ENCODE measurements at places on chromosomes 1 and 21.

DNA sequence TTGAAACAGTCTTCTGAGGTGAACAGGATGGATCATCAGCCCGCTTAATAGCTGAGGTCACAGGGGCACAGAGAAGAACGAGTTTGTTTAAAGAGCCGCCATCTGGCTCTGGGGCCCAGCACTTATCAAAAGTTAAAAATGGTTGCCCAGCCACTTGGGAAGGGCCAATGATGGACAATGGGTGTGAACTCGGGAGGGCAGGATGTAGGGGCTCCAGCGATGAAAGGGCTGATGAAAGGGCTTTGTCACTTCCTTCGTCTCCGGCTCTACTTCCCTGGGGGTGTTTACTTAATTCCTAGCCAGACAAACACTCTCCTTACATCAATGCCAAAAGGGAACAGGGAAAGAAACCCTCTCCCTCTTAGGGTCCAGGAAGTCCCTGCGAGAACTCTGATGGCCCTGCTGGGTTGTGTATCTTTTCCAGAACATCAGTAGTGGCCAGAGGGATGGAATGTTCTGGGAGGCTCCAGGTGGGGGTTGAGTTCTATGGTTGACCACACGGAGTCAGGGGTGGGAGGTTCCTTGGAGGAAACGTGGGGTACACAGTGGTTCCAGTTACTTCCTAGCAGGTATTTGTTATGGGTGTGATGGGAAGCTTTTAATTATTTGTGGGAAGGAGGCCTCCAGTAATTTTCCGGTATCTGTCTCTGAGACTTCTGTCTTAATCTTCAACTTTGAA is 9.0 kb upstream of the ABCG1 start:
- peak; percentile 35 for DNase-seq

DNA sequence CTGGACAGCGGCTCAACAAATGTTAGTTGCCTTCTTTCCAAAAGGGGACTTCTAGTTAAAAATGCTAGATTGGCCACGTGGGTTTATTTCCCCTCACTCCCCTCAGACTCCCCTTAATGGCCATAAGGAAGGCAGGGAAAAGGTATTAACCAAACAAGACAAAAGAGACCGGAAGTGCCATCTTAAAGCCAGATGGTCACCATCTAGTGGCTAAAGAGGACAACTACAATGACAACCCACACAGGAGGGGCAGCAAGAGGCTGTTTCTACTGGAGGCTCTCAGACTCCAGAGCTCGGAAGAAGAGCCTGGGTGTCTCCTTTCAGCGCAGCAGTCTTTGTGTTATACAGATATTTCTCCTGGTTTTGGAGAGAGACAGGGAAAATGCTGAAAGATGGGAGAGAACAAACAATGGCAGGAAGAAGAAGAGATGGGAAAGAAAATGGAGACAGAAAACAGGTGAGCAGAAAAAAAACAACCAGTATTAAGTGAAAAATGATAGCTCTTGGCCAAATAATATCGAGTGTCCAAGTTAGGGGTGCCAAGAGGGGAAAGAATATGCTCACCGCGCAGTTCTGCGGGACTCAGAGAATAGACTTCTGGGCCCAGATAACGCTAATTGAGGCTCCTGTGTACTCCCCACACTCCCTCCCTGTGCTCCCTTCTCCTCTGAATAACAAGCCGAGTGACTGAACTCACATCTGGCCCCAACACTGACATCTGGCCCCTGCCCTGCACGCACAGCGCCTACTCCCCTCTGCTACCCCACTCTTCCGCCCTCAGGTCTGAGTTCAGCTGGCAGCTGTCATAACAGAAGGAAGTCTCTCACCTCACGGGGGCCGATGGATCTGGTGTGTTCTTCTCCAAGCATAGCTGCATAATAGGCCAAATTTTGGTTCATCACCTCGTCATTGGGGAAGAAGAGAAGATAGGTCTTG is 9.6 kb downstream of the P3H1 start:
- no peak for DNase-seq

GRCh38 chr1:81505831-81506230 is 294.9 kb upstream of the ADGRL2 start:
- DNase-seq: no peak

GRCh38 chr1:188023206-188023605 is 1194.5 kb downstream of the PLA2G4A start:
- no peak for DNase-seq

DNA sequence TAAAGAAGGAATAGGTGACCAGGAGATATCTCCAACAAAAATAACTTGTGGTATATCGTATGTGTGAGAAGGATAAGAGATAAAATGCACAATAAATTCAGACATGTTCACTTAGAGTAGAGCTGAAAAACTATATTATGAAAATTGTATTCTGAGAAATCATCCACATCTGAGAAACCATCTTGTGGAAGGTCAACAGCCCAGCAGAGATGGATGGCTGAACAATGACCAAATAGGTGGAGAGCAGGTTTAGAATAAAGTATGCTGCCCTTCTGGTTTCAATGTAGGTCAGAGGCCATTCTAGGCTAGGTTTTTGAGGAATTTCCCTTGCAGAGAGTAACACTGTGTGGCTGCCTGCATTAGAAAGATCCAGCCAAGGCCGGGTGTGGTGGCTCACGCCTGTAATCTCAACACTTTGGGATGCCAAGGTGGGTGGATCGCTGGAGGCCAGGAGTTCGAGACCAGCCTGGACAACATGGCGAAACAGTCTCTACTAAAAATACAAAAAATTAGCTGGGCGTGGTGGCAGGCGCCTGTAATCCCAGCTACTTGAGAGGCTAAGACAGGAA is 8.8 kb upstream of the UAP1 start:
- no peak for DNase-seq

- DNase-seq: no peak
Observed at GRCh38 chr21:31732597-31733550, 956 bp upstream of the SCAF4 start.

DNA sequence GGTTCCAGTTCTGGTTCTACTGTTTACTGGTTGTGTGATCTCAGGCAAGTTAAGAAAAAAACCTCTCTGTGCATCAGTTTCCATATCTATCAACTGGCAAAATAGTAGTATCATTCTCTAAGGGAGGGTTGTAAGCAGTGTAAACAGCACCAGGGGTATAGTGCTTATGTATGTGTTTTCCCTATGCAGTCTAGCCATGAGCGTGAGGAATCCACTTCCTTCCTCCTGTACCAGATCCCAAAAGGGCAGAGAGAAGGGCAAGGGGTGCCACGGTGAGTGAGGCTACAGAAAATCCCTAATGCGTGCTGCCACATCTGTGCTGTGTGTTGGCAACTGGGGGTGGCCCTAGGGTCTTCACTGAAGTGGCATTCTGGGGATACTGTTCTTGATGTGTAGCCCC is 18.4 kb upstream of the RNF19B start:
- no peak for DNase-seq

DNA sequence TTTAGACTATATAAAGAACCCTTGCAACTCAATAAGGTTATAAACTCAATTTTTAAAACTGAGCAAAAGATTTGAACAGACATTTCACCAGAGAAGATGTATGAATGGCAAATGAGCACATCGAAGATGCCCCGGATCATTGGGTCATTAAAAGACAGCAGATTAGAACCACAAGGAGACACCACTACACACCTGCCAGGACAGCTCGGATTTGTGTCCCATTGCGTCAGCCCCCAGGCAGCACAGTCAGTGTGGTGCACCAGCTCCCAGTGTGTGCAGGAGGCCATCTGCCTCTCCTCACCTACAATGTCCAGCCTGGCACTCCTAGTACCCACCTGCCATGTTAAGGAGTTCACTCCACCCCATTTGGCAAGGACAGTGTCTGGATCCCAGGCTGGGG is 61.1 kb upstream of the LRP8 start:
- DNase-seq: no peak

DNA sequence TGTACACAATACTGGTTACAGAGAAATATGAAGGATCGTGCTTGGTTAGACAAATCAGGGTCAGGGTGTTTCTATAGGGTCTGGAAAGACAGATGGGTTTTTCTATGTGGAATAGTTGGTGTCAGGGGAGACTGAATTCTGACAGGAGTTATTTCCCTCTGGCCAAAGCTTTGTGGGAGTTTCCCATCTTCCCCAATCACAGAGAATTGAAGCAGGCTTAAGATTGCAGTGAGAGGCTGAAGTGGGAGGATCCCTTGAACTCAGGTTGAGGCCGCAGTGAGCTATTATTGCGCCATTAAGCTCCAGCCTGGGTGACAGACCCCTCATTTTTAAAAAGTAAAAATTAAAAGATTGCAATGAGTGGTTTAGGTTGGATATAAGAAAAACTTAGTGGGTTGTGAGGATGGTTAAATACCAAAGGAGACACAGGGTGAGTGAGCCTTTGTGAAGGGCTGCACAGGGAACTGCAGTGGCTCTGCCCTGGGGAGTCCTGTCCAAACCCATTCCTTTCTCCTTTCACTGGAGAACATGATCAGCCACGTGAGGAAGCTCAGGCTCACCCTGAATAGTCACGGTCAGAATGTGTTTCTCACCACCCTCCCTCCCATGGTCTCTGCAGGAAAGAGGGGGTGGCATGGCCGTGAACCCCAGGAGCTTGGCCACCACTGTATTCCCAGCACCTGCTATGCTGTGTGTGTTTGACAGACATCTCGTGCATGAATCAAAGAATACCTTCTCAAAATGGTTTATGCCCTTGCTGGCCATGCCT is 101.2 kb downstream of the INTS7 start:
- DNase-seq: no peak

DNA sequence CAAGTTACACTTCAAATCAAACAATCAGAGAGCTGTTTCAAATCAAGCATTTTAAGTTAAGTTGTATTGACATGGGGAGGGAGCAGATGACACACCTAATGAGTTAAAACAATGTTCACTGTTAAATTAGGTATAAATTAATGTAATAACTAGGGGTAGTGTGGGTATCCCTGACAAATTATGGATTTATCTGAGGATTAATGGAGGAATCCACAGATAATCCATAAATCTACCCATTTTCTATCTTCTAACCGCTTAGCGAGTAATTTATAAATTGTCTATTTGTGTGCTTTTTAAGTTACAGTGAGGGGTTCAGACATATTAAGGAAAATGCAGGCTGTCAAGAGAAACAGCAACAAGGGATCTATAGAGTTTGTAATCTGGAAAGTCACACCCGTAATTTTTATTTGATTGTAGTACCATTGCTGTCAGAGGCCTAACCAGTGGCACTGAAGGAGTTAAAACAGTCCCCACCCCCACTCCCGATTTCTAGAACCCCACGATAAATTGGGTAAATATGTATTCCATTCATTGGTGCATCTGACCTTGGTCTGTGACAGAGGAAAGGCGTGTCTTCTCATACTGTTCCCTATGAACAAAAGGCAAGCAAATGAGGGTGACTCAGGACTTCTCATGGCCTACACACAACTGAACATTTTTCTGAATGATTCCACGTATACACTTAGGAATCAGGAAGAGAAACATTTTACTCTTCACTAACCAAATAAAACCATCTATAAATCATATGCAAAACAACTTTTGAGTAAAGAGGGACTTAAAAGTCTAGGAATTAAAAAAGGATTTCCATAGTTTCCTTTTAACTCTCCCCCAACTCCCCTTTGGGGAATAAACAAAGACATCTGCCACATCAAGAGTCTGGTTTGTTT is 7.4 kb downstream of the IRF2BP2 start:
- peak; percentile 75 for DNase-seq

DNA sequence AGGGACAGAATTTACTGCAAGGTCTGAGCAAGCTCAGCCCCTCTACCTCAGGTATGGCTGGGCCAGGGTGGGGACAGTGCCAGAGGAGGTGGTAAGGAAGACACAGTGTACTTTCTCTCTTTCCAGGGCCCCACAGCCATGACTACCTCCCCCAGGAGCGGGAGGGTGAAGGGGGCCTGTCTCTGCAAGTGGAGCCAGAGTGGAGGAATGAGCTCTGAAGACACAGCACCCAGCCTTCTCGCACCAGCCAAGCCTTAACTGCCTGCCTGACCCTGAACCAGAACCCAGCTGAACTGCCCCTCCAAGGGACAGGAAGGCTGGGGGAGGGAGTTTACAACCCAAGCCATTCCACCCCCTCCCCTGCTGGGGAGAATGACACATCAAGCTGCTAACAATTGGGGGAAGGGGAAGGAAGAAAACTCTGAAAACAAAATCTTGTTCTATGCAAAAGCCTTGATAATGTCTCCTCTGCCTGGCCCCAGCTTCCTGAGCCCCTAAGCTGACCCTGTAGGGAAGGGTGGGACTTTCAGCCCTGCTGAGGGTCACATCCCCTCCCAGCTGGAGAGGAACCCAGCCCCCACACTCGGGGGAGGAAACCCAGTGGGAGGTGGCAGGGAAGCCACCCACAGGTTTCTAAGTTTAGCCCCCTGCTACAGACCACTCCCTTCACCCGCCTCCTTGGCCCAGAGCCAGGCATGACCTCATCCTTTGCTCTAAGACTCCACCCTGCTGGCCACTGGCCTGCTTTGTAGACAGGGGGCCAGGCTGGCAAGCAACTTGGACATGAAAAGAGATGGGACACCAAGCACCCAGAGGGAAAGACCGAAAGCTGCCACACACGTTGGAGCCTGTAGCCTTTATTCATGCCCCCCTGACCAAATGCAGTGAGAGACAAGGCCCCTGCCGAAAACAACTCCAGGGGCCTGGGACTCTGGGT is 6.4 kb downstream of the RHOC start:
- DNase-seq: peak; percentile 96

GRCh38 chr1:211328084-211328694 is 1.6 kb downstream of the TRAF5 start:
- DNase-seq: no peak

DNA sequence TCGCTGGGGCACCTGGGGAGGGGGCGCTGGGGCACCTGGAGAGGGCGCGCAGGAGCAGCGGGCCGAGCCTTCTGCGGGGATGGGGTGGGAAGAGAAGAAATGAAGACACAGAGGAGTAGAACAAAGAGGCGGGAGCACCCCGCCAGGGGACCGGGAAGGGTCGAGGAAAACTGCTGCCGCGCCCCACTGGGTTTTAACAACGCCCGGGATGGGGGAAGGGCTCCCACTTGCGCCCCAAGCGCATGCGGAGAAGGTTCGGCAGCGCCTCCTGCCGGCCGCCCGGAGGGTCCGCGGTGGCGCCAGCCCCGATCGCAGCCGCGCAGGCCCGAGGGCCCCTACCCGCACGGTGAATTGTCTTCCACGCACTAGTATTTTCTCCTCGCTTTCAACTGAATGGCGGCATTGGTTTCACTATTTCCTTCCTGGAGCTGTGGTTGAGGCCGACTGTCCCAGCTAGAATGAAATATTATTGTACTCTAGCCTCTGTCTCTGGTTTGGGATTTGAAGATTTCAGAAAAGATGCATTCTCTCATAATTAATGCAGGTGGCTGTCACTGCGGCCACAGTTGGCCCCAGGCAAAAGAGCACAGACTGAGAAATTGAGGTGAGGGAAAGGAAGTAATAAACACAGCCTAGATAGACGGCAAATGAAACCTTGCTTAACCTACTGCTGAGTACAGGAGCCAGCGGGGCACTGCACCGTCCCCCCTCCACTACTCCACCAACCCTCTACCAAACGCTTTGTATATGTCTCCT is 57.3 kb downstream of the MAB21L3 start:
- peak; percentile 81 for DNase-seq

DNA sequence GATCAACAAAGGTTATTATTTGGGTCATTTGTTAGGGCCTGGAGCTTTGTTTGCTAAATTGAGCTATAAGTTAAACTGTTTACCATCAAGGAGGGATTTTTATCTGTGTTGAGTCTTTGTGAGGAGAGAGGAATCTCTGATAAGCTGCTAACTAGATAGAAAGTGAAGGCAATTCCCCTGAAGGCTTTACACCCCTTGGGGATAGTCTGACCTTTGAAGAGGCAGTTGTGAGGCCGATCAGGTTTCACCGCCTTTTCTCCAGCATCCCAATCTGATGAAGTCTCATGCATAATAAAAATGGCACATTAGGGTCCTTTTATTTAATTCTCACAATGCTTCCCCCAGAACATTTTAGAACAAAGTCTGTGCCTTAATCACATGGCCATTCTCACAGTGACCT is 21.8 kb downstream of the C1orf21 start:
- no peak for DNase-seq
